ENCODE measurements at places on chromosomes 6 and 20. TPM values are rescaled to one million over a fixed set of nuclear protein-coding genes. Genes with fewer than 3 reads are reported as not detected.

IRAK1BP1 gene
- total RNA-seq: 5.4 TPM

HCRTR2 gene
- total RNA-seq: 0.04 TPM

AVP gene
- not detected for total RNA-seq

VNN1 gene
- total RNA-seq: 0.10 TPM

CD93 gene
- not detected for total RNA-seq

TMEM217 gene
- total RNA-seq: 0.73 TPM

GRCh38 chr6:34416877-34417371, 8.9 kb downstream of the RPS10 start:
- DNase-seq: no peak

DNA sequence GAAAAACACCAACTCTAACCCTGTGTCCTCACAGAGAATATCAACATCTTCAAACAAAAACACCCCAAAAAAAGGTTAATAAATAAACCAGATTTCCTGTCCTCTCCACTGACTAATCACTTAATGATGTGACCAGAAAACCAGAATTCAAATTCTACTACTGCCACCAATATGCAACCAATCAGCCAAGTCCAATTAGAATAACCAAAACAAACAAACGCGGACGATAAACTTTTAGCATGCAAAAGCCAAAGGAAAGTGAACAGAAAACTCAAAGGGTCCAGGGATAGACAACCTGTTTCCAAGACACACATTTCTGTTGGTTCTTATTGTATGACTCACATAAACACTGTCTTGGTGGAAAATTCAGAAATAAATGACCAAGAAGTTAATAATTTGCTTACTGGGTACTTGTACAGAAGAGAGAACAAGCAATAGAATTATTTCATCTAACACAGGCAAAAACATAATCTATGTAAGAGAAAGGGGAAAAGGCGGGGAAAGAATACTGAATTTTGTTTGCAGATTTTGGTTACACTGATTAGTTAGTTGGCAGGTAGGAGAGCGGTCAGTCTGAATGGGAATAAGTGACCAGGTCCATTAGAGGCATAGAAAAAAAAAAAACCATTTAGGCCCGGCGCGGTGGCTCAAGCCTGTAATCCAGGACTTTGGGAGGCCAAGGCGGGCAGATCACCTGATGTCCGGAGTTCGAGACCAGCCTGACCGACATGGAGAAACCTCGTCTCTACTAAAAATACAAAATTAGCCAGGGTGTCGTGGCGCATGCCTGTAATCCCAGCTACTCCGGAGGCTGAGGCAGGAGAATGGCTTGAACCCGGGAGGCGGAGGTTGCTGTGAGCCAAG, 34.1 kb downstream of the HFE start:
- no peak for DNase-seq

DNA sequence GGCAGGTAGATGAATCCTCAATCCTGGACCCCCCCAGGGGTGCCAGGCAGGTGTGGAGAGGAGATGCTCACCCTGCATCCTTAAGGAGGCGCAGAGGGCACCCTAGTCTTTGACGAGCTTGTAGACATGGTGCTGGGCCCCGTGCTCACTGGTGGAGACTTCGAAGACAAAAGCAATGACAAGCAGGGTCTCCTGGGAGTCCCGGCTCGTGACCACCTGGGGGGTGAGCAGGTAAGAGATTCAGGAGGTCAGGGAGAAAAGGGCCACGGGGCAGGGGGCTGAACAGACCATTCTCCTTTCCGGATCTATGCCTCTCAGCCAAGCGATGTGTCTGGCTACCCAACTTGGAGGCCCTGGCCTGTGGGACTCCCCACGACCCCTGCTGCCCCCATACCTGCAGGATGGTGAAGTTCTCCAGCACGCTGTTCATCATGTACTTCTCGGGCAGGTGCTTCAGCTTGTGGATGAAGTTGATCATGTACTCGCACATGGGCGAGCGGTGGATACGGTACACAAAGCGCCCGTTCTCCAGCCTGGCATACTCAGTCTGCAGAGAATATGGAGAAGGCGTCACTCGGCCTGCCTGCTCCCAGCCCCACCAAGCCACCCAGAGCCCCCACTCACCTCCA, 6.9 kb downstream of the RPL10A start:
- no peak for DNase-seq

DNA sequence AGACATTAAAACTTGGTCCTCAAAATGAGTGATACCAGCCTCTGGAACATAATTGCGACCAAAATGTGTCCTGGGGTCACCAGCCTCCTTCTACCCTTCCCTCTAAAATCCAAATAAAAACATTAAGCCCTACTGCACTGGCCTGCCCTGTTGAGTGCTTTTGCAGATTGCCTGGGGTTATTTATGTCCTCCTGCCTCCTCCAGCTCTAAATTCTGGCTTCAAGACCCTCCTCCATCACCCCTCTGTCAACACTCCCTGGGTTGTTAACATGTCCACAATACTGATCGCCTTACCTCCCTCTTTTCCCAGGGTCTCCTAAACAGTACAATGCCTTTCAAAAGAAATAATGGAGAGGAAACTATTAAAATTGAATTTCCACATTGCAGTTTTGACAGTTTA, 327.5 kb downstream of the NRN1 start:
- DNase-seq: no peak

- DNase-seq: no peak
Observed at GRCh38 chr6:80376411-80376810, 269.9 kb downstream of the BCKDHB start.

DNA sequence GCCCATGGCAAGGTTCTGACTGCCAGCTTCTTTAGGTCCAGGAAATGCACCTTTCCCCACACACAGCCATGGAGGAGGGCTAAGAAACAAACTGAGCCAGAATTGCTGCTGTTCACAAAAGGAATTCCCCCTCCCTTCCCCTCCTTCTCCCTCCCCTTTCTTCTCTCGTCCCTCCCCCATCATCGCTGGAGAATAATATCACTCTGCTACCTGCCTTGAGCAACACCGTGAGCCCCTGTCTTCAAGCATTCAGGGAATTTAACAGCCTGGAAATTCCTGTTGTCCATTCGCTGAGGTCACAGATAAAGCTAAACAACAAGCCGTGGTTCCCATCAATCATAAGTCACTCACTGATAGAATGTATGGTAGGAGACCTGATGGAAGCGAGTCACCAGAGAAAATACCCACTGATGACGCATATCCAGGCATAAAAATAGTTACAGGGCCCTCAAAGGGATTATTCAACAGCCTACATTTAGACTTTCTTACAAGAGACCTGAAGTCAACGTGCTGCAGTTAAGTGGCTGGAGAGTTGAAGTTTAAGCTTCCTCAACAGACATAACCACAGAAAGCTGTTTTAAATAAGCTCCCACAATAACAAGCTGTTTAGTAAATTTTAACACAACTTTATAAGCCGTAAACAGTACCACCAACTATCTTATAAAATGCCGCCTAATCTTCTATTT, 59.7 kb downstream of the HIVEP2 start:
- DNase-seq: peak; percentile 30

All from SJCRH30 (cell line).